Large intestine (tissue), 12 donors: ENCODE measurements at places on chromosomes 3 and 15.

DNA sequence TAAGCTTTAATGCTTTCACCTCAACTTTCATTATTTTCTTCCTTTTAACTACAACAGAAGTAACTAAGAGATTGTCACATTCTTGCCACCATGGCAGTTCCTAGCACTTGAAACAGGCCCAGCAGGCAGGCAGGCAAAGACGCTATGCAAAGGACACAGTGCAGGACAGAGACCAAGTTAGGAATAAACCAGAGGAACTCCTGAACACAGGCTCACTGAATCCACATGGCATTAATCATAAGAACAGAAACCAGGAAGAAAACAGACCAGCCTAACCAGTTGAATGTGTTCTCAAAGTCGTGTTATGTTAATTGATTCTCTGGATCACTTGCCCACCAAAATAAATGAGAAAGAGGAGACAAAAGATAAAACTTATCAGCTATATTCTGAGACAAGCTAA, 397.6 kb downstream of the TBL1XR1 start:
- no peak for DNase-seq

GRCh38 chr3:144760831-144761230, 789.2 kb downstream of the DIPK2A start:
- peak; percentile 37 for DNase-seq

- no peak for DNase-seq
These were observed 47.6 kb upstream of the SEC61A1 start for GRCh38 chr3:128004661-128005060.

GRCh38 chr15:71743861-71744382, 66.4 kb upstream of the NR2E3 start:
- DNase-seq, result no peak
